ENCODE measurements at places on chromosomes 5 and 9.

- DNase-seq = no peak
Measured at GRCh38 chr5:38190111-38190510, 68.2 kb upstream of the EGFLAM start.

GRCh38 chr9:37004424-37004935, 29.6 kb downstream of the PAX5 start:
- no peak for DNase-seq

GRCh38 chr5:15285901-15286583, 213.9 kb upstream of the FBXL7 start:
- no peak for DNase-seq

GRCh38 chr5:160473681-160474080, 52.0 kb downstream of the PTTG1 start:
- DNase-seq = no peak

Measured in activated gamma-delta T cell (primary cell).